ENCODE measurements at places on chromosomes 4 and X. TPM values are rescaled to one million over a fixed set of nuclear protein-coding genes. Genes with fewer than 3 reads are reported as not detected.

DNA sequence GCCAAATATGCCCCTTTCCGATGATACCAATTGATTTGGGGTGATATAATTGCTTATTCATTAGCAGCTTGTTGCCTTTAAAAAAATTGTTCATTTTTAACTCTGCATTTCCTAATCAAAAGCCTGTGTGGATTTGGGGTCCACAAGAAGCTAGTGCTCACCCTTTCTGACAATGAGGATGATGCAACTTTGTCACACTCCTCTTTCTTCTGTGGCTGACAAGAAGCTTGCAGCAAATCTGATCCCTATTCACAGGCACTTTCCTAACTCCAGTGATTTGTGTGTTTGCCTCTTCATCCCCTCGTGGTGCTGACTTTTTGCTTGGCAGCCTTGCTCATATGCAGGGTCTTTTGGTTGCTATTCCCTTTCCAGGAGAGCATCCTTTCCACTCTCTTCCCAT, 182.7 kb upstream of the LDB2 start:
- DNase-seq: no peak

- no peak for DNase-seq
Measured at GRCh38 chr4:100431416-100431815, 86.4 kb downstream of the EMCN start.

DNA sequence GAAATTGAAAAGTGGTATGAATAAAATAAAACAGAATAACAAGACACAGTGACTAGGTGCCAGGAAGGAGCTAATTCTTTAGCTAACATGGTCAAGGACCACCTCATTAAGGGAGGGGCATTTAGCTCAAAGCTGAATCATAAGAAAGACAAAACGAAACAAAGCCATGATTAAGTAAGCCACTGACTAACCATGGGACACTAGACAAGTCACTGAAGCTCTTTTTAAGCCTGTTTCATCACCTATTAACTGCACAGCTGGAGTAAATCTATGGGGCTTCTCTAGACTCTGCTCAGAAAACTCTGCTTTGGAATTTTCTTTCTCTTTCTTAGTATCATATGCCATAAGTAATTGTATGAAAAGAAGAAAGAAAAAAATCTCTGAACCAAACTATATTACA, 49.8 kb upstream of the C1QTNF7 start:
- no peak for DNase-seq

- no peak for DNase-seq
Measured at GRCh38 chr4:107737450-107737849, 17.4 kb upstream of the PAPSS1 start.

DNA sequence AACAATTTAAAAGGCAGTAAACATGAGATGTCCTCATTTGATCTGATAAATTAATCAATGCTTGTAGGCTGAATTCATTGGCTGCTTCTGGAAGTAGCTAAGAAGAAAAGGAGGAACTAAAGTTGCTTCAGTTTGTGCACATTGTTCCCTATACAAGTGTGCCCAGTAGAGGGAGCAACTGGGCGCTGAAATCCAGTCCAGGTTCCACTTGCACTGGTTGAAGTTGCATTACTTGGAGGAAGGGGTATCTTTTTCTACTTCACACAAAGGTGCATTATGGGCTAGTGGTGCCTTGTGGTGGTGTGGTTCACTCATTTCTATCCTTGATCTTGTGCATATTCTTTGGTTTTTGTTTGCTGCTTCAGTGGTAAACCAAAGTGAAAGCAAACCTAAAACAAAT, 67.9 kb upstream of the SOX3 start:
- DNase-seq: no peak

DNA sequence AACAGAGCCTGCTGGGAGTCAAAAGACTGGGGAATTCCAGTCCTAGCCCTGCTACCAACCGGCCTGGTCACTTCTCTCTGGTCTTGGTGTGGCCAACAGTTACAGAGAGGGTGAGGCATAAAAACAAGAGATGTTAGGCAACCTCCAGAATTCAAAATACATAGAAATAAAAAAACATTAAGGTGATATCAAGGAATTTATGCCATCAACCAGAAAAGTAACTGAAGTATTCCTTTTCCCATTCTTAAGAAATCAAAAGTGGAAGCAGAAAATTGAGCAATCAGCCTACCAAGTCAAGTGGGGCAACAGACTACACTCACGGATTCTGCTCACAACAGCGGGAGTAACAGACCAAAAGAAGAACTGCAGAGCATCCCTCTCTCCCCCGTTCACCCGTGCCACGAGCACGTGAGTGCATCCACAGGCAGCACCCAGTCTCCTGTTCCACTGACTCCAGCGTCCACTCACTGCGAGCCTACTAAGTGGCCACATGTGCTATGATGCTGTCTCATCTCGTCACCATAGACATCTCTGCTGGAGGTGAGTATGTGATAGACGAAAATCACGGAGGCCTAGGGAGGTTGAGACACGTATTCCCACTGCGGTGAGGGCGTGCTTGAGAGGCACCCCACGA, 29.3 kb downstream of the AFAP1 start:
- no peak for DNase-seq

- DNase-seq: no peak
Measured at GRCh38 chrX:41981481-41982013, 58.2 kb upstream of the CASK start.

GRCh38 chrX:67718926-67719325, 175.1 kb downstream of the AR start:
- DNase-seq: no peak

GRCh38 chr4:99587309-99587708, 12.7 kb downstream of the MTTP start:
- no peak for DNase-seq

DNA sequence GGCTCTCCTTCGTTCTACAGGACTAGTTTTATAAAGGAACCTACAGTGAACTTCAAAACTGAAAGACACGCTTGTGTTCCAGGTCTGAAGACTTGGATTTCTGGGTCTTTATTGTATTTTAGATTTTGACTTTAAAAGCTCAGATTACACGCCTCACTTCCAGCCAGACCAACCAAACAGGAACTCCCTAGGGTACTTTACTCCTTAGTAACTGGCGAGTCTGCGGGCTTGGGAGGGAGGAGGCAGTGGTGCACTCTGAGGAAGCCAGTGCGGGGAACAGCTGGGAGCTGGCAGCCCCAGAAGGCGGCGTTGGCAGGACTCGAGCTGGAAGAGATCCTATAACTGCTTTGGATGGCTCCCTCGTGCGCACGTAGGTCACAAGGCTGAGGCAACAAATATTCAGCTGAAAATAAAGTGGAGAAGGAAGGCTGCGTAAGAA, 391 bp upstream of the PHKA1 start:
- DNase-seq: no peak

GRCh38 chr4:2462218-2462991, 6.5 kb upstream of the RNF4 start:
- DNase-seq: peak; percentile 54

DNA sequence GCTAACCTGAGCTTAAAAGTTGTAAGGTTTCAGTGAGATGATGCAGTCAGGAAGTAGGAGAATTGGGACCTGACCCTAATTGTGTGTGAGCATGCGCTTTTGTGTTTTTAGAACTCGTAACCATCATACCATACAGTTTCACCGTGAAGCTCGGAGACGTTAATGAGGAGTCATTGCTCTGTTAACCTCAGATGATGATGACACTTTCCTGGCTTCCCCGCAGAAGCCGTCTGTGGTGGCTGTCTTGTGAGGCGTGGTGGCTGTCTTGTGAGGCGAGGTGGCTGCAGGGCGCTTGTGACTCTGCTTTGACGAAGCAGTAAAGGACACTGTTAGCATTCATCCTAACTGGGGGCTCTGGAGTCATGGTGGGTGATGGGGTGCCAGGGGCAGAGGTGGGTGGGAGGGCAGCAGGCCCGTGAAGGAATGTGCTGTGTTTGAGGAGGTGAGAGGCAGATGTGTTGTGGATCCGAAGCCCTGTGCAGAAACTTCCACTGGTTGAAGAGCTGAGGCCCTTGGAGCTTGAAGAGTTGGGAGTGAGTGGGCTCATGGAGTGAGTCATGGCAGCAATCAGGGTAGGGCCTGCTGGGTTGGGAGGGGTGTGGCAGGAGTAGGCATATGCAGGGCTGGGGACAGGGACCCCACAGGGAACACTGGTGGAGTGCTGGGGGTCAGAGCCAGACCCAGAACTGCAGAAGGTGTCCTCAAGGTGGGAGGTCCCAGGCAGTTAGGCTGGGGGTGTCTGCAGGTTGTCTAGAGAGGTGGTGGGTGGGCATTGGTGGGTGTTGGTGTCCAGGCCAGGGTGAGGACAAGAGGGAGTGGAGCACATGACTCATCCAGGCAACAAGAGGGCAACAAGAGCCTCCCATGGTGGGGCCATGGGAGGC, 57.4 kb downstream of the NSD2 start:
- DNase-seq: no peak

DNA sequence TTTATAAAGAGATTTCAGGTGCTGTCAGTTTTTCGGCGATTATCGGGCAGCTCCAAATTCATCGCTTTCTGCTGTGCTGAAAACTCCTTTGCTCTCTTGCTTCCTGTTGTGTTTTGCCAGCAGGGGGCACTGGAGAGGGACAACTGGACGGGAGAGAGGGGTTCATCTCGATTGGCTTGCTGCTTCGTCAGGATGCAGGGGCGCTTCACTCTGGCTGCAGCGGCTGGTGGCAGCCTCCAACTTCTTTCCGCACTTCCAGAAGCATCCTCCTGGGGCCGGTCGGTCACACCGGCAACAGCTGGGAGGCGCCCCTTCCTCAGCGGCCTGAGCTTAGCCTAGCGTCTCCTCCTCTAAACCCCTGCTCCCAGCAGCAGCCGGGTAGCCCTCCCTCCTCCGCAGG, 29.5 kb downstream of the MSL3 start:
- DNase-seq: peak; percentile 54

GRCh38 chr4:29121586-29121985, 1598.6 kb upstream of the PCDH7 start:
- DNase-seq: no peak

Gene LRPAP1
- total RNA-seq: 103 TPM

Gene ARSD
- total RNA-seq: 42.4 TPM
